ENCODE measurements at places on chromosomes 16 and 17.

DNA sequence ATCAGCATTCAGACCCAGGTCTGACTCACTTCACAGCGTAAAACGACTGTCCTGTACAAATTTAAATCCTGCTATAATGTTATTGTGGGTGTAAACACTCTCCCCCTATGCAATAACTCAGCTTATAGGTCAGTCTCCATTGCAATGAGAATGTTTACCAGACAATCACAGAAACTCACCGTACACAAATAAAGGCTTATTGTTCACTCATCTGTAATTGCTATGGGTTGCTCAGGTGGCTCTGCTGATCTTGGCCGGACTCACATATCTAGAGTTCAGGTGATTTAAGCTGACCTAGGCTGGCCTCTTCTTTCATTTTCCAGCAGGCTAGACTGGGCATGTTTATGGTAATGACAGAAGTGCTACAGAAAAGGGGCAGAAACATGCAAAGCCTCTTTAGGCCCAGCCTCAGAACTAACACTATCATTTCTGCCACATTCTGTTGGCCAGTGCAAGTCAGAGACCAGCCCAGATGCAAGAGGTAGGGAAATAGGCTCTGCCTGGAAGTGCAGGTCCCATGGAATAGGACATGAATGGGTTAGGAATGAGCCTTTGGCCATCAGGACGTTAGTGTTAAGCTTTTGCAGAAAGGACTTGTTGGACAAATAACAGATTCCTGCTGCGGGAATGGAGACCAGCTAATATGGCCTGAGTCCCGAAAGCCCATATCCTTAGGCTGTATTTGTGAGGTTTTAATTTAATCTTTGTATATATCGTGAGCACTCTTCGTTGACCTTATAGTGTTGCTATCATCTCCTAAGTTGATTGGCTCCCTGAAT is 44.0 kb downstream of the HLF start:
- no peak for DNase-seq

DNA sequence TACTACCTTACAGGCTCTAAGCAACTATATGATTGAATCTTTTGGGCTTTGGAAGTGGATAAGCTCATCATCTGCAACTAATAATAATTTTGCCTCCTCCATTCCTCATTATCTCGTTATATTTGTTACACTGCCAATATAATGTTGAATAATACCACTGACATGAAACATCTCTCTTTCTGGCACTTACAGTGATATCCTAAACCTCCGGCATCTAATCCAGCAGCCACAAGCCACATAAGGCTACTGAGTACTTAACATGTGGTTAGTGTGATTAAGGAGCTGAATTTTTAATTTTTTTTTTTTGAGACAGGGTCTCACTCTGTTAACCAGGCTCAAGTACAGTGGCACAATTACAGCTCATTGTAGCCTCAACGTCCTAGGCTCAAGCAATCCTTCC is 9.6 kb downstream of the CDC42EP4 start:
- DNase-seq: no peak

DNA sequence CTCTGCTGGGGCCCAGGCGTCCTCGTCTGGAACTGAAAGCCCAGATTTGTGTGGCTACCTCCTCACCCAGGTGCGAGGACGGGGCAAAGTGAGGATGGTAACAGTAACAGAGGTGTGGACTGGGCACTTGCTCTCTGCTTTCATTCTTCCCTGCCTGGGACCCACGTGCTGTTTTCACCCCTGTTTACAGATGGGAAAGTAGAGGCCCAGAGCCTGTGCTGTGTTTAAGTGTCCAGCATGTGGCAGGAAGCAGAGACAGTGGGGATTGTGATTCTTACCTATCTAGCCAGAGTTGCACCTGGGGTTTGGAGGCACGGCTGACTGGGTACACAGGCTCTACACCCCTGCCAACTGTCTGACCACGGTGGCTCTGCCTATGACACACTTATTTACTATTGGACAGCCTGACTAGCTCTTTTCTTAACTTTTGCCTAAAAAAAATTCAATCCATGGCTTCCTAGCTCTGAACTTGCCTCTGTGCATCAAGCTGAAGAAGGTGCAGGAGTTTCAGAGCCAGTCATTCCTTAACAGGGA is 155.4 kb downstream of the CLEC16A start:
- no peak for DNase-seq

GRCh38 chr16:3979518-3979917 is 99.0 kb upstream of the CREBBP start:
- no peak for DNase-seq

- no peak for DNase-seq
Measured at GRCh38 chr16:3781421-3781820, 64.1 kb upstream of the TRAP1 start.

GRCh38 chr17:32525122-32525521 is 38.3 kb downstream of the CDK5R1 start:
- DNase-seq: no peak

GRCh38 chr16:17270683-17271109 is 200.1 kb downstream of the XYLT1 start:
- no peak for DNase-seq

GRCh38 chr16:53078765-53079485 is 24.1 kb downstream of the CHD9 start:
- no peak for DNase-seq

- no peak for DNase-seq
Measured at GRCh38 chr17:27511168-27511883, 55.1 kb downstream of the KSR1 start.

- DNase-seq: no peak
Measured at GRCh38 chr16:86093801-86094750, 195.1 kb downstream of the IRF8 start.

Measured in activated naive CD8-positive, alpha-beta T cell treated with anti-CD3 and anti-CD28 coated beads for 36 hours (primary cell).